ENCODE measurements at places on chromosomes 5 and 9. TPM values are rescaled to one million over a fixed set of nuclear protein-coding genes. Genes with fewer than 3 reads are reported as not detected.

DNA sequence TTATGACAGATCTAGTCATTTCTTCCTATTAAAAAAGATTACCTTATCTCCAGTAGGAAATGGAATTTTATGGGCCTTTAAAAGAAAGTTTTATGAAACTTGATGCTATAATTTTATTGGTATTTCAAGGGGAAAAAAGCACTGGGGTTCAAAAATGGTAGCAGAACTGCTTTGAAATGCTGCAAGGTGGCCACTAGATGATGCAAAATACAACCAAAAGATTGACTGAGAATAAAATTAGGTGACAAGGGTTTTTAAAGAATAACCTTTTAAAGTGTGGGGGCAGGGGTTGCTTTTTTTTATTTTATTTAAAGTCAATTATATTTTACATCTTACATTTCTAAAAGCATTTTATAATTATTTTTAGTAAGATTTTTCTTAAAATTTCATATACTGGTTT, 61.7 kb downstream of the KLF9 start:
- DNase-seq, result no peak

- peak; percentile 35 for DNase-seq
Observed at GRCh38 chr5:111223101-111223786, 940 bp upstream of the CAMK4 start.

DNA sequence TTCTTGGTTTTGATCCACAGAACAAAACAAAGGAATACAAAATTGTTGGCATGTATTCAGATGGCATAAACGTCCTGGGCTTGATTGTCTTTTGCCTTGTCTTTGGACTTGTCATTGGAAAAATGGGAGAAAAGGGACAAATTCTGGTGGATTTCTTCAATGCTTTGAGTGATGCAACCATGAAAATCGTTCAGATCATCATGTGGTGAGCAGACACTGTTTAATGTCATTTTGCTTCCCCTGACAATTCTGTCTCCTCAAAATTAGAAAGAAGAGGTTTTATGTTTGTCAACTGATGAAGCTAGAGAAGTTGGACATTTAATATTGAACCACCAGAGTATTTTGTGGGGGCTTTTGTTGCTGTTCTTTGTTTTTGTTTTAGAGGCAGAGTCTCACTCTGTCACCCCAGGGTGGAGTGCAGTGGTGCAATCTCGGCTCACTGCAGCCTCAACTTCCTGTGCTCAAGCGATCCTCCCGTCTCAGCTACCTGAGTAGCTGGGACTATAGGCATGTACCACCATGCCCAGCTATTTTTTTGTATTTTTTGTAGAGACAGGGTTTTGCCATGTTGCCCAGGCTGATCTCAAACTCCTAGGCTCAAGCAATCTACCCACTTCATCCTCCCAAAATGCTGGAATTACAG, 82.0 kb downstream of the SLC1A1 start:
- DNase-seq, result no peak

GRCh38 chr9:106487266-106487665, 375.7 kb upstream of the ZNF462 start:
- DNase-seq, result no peak

- DNase-seq, result no peak
Observed at GRCh38 chr5:192691-192969, 1.3 kb downstream of the LRRC14B start.

DNA sequence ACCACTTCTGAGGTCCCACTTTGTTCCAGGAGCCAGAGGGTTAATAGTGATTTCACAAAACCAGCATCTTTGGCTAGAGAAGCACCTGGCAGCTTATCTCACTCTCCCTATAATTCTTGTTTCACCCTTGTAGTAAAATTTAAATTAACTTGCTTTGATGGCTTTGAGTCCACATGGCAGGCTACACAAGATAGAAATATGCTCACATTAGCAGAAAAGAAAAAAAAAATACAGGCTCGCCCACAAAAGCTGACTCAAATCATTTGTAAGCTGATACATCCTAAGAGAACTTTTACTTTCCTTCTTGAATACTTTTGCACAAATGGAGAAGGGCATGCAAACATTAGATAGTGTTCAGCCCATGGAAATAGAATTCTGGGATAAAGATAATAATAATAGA, 36.2 kb downstream of the TNFSF15 start:
- no peak for DNase-seq

DNA sequence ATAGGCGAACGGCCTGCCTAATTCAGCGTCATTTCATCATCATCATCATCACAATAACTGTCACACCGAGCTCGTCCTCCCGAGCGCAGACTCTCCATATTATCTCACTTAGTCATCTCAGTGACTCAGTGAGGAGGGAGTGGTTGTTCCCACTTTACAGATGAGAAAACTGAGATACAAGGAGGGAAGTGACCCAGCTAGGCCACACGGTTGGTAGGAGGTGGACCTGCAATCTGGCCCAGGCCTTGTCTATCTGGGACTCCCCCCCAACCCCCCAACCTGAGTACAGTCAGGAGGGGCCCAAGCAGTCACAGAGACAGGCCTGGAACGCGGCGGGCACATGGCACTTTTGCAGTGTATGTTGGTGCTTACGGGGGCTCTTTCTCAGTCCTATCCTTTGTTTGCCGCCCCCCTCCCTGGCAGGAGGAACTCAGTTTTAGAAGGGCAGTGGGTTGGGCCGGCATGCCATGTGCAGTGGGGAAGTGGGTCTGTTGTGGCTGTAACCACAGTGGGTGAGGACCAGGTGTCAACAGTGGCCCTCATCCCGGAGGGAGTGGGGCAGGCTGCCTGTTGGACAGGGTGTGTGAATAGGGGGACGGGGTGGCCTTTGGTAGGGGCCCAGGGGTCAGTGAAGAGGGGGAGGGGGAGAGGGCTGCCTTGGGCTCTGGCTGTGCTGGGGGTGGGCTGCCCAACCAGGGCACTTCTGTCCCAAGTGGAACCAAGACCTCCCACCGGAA, 1.7 kb upstream of the RXRA start:
- peak; percentile 16 for DNase-seq

- no peak for DNase-seq
Observed at GRCh38 chr5:157273131-157273556, 7.2 kb downstream of the CYFIP2 start.

DNA sequence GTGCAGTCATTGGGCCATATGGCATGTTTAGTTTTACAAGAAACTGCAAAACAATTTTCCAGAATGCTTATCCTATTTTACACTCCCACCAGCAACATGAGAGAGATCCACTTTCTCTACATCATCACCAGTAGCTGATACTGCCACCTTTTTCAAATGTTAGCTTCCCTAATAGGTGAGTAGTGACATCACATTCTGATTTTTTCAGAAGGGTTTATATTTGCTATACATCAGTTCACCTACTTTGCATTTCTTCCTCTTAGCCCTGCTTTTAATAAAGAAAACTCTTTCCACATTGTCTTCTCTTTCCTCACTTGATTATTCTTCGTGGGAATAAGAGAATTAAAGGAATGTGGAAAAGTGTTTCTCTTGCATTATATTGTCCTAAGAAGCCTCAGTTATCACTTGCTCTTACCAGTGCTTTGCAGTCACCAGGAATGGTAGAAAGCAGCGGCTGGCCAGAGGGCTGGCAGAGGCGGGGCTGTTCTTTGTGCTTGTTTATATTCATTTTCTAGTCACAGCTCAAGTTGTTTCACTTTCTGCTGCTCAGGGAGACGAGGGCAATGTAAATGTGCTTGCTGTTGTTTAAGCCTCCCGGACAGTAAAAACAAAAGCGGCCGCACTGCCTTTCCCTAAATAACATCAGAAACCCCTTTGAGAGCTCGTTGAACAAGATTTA, 164.8 kb downstream of the HSD17B3 start:
- DNase-seq, result peak; percentile 85

- DNase-seq, result no peak
Observed at GRCh38 chr5:113427871-113428574, 6.8 kb downstream of the TSSK1B start.

DNA sequence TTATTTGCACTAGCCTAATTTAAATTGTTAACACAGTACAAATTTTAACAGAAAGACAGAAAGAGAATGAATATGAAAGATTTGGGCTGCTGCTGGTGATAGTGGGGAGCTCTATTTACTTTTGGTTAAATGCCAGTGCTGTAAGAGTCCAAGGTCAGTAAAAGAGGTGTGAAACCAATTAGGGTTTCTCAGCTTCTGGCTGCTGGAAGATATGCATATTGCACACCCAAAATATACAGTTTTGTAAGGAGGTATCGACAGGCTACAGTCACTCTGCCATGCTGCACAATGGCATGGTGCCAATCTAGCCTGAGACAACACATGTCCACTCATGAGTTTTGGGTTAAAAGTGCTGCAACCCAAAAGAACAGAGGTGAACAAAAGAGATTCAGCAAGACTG, 79.3 kb downstream of the PPP2R2B start:
- no peak for DNase-seq

DNA sequence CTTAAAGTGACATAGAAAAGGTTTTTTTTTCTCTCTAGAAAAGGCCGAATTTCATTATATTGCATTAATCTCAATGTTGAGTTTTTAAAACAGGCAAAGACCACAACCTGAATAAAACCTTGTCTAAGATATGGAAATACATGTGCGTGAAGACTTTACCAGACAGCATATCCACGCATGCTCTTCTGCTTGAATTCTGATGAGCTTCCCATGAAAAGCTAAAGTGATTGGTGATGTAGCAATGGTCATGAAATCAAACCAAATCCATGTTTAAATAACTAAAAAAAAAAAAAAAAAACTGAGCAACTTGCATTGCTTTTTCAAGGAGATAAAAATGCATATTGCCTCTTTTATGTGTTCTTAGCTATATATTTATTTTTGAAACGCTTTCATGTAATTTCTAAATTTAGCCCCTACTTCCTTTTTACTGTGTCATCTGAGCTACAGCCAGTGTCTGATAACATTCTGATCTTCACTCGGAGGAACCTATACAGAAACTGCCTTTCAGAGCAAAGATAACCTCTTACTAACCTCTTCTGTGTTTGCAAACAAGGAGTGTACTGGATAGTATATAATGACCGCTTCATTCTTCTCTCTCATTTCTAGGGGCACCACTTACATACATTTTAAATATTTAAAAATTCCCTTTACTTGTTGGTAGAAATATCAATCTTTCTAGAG, 179.1 kb upstream of the GNA14 start:
- no peak for DNase-seq

DNA sequence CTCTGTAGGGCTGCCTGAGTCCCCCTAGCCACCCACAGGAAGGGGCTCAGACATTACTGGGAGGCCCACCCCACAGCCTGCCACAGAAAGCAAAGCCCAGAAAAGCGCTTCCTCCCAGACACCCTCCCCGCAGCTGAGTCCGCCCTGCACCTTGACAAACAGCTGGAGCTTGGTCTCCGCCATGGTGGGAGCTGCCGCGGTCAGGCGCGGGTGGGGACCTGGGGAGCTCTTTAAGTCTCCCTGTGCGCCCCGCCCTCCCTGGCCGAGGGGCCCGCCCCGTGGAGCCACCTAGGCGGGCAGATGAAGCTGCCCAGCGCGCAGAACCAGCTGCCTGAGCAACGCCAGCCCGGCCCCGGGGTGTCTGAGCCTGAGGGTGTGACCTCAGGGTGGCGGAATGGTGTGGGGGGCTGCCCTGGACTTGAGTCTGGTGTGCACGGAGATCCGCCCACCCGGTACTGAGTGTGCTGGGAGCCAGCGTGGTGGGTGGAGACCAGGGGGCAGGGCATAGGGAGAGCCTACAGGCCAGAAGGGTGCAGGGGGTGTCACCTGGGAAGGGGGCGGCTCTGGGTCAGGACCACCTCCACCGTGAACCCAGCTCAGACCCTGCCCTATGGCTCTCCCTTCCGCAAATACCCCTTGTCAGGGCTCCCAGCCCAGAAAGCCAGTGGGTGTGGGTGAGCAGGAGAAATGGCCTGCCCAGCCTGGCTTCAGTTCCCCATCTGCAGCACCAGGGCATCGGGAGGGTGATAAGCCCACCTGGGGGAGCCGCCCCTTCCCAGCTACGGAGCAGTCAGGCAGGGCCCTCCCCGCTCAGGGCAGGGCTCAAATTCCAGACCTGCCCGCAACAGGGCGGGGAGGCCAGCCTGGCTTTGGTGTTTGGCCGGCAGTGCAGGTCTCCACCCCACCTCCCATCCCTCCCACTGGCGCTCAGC, at the start of gene CLIC3:
CLIC3 (minus strand) TSS at position 208 of the 932 bp plus-strand sequence; CDS start at position 183, 25 bp downstream.
- peak; percentile 81 for DNase-seq

DNA sequence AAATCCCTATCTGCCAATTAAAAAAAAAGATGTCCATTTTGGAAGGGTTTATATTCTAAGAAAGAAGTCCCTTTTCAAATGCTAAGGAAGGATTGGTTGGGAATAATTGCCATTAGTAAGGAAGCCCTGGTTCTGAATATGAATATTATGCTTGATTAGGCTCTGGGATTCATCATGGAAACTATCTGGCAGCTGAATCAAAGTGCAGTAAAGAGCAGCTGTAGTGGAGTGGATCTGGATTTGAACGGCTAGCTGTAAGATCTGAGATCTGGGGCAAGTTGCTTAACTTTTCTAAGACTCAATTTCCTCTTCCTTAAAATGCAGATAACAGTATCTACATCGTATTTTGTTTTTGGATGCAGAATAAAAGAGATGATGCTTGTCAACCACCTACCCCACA, 10.5 kb downstream of the IL12B start:
- DNase-seq, result no peak

GRCh38 chr5:39631958-39632357, 207.2 kb upstream of the DAB2 start:
- DNase-seq, result no peak

GRCh38 chr9:14320271-14321181, 6.6 kb upstream of the NFIB start:
- DNase-seq, result peak; percentile 66

DNA sequence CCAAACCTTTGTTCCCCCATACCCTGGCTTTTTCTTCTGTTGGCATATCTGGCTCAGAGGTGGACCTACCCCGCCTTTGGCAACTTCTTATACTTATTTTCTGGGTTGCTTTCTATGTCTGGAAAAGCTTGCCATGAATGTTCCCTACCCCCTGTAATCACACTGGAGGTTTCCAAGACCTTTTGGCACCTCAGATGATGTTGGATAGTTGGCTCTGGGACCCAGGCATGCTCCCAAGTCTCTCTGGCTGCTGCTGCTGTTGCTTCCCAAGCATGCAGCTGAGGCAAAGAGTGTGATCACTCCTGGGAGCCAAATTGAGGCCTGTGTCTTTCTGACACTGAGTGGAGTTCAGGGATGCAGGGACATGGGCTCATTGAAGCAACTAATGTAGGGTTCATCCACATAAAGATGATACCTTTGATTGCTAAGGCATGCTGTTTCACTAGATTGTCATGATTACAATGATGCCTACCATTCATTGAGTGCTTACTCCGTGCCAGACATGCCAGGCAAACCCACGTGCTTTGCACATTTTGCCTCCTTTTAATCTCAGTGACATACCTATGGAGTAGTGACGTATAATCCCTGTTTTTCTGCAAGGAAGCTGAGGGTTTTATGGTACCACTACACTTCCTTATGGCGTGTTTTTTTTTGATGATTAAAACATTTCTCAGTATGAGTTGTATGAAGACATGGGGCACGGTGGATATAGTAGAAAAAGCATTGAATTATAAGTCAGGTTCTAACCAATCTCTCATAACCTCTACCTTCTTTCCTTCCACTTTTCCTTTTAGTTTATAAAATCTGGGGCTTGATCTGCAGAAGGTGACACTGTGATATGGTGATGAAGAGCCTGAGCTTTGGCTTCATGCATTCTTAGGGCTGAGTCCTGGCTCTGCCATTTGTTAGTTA, 73.1 kb downstream of the ARHGAP26 start:
- peak; percentile 77 for DNase-seq

- DNase-seq, result no peak
Observed at GRCh38 chr9:112103405-112103804, 71.7 kb downstream of the SUSD1 start.

The PALM2AKAP2 gene
- total RNA-seq, result 85.2 TPM

The AGXT2 gene
- not detected for total RNA-seq

The CDH9 gene
- total RNA-seq, result not detected

The PLCXD3 gene
- total RNA-seq, result 87.4 TPM

The F2RL2 gene
- 0.11 TPM for total RNA-seq

The FOXD4L3 gene
- total RNA-seq, result not detected

The DMRT3 gene
- not detected for total RNA-seq

The KCNN2 gene
- total RNA-seq, result 10.4 TPM

The CCNJL gene
- 8.6 TPM for total RNA-seq

The GABBR2 gene
- not detected for total RNA-seq

The HSD17B4 gene
- 208 TPM for total RNA-seq
